ENCODE measurements at places on chromosomes 11 and 22.

DNA sequence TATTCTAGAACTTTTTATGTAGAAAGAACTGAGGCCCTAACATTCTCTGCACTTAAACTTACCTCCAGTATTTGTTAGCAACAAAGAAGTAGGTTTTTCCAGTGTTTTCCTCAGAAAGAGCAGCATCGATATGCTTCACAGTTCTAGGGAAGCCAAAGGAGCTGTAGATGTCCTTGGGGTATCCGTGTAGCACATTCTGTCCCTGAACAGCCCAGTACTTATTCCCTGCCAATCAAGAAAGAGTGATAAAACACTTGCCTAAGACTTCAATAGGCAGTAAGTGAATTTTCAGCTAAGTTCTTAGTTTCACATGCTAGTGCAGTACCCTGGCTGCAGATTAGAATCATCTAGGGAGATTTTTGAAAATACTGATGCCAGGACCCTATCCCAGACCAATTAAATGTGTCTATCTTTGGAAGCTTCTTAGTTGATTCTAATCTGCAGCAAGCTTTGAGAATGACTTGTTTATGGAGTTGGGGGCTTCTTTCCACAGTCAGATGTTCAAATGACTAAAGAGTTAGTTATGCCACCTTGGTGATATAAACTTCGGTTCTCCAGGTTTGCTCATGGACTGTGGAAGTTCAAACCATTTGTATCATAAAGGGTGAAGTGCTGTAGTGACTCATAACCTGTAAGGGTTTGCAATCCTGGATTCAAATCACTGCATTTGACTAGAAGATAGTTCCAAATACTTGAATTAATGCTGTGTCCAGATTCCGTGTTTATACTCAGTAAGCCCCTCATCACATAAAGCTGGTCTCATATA is 6.5 kb downstream of the MMP1 start:
- no peak for DNase-seq

GRCh38 chr11:80815752-80816453 is 1375.1 kb upstream of the TENM4 start:
- DNase-seq, result no peak

GRCh38 chr11:107621081-107621480 is 30.1 kb downstream of the ELMOD1 start:
- DNase-seq, result no peak

DNA sequence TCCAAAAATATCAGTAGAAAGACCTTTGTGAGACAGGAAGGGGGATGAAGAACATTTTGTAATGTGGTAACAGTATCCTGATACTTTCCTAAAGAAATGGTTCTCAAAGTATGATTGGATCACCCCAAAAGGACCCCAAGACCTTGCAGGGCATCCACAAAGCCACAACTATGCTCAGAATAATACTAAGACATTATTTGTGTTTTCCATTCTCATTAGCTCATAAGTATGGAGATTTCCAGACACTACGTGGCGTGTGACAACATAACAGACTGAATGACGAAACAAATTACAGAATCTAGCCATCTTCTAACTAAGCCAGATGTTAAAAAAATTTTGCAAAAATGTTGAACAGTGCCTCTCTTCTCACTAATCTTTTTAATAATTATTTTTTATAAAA is 24.9 kb downstream of the CHEK2 start:
- no peak for DNase-seq

All from GM04503 (cell line).